ENCODE measurements at places on chromosomes 7 and 10. TPM values are rescaled to one million over a fixed set of nuclear protein-coding genes. Genes with fewer than 3 reads are reported as not detected.

- H3K27me3 ChIP-seq, result peaks cover 5% of the 10 kb centered on the region
- no peaks in the 10 kb centered on the region for H3K36me3 ChIP-seq
- no peak for DNase-seq
- H3K4me1 ChIP-seq, result no peaks in the 10 kb centered on the region
These were observed 84.7 kb downstream of the ARL5B start for GRCh38 chr10:18743926-18744325.

The SLC39A12 gene
- total RNA-seq, result not detected

The ADRA2A gene
- total RNA-seq, result 2.5 TPM

- H3K27me3 ChIP-seq, result no peaks in the 10 kb centered on the region
- peaks cover 4% of the 10 kb centered on the region for H3K4me1 ChIP-seq
- H3K27ac ChIP-seq, result no peak overlapping the region
These were observed 2.2 kb downstream of the HPS6 start for GRCh38 chr10:102067091-102067916.

The DEPP1 gene
- total RNA-seq, result 0.12 TPM

DNA sequence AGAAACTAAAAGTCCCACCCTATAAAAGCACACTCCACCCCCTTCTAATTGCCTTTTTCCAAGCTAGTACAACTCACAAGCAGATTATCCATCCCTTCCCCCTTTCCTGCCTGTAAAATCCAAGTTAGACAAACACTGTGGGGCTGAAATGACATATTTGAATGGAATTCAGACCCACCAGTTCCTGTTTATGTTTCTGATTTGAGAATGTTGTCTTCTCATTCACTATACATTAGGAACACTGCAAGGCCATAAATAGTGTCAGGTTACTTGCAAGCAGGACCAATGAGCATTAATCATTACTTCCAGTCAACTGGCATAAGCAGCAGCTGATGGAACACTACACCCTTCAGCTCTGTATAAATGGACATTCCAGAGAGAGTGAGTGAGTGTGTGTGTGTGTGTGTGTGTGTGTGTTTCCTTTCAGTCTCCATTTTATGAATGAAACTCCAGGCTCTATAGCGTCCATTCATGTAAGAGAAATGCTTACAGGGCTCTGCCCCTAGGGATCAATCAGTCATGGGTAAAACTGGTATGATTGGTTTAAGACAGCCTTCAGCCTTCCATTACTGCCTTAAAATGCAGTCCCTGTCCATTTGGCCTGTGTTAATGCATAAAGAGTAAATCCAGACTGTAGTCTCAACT is 69.3 kb downstream of the ETV1 start:
- peak; percentile 18 for DNase-seq
- H3K36me3 ChIP-seq, result no peaks in the 10 kb centered on the region
- H3K4me1 ChIP-seq, result peaks cover 10% of the 10 kb centered on the region
- peak overlapping the region; percentile 30 for H3K27ac ChIP-seq
- no peak overlapping the region for H3K4me3 ChIP-seq

The EBF3 gene
- total RNA-seq, result 0.23 TPM

The FAM180A gene
- total RNA-seq, result not detected

- H3K4me3 ChIP-seq, result no peak overlapping the region
- no peaks in the 10 kb centered on the region for H3K27me3 ChIP-seq
- no peaks in the 10 kb centered on the region for H3K36me3 ChIP-seq
These were observed 41.3 kb downstream of the TBXAS1 start for GRCh38 chr7:139870380-139870779.

DNA sequence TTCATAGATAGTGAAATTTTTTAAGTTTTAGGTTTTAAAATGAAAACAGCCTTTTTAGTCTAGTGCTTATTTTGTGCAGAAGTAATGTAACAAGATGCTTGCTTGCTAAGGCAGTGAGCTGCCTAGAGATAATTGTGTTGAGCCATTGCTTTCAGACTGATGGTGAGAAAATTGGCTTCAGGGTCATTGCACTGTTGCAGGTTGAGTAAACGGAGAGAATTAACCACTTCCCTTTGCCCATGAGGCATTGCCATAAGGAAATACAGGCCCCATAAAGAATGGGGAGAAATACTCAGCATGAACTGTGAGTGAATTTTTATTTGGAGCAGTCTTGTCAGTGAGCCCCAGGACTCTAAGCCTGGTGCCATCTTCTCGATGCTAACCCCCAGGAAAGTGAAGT is 140.5 kb downstream of the LRRC4 start:
- no peaks in the 10 kb centered on the region for H3K27me3 ChIP-seq
- H3K4me1 ChIP-seq, result peaks cover 53% of the 10 kb centered on the region
- DNase-seq, result no peak
- no peak overlapping the region for H3K4me3 ChIP-seq
- H3K27ac ChIP-seq, result no peak overlapping the region
- H3K36me3 ChIP-seq, result peaks cover 13% of the 10 kb centered on the region

DNA sequence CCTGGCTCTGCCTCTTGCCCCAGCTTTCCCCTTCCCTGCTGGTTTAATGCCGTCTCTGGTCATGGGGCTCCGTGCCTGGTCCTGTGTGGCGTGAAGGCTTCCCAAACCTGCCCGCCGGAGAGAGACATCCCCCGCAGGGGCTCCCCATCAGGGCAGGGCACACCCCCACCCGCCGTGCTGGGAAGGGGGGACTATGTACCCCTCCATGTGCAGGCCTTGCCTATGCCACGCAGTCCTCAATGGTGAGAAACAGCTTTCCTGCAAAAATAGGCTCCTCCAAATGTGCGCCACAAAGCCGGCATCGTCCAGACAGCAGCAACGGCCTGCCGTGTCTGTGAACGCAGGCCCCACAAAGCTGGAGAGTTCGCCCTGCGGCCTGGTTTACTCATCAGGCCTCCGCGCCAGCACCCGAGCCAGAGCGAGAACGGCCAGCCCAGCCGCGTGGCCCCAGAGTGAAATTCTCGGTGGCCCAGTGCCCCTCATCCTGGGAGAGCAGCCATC is 313.4 kb downstream of the DNAJB6 start:
- no peak overlapping the region for H3K27ac ChIP-seq
- H3K36me3 ChIP-seq, result no peaks in the 10 kb centered on the region
- no peak overlapping the region for H3K4me3 ChIP-seq
- no peaks in the 10 kb centered on the region for H3K4me1 ChIP-seq

The PALD1 gene
- 48.7 TPM for total RNA-seq
